ENCODE measurements at places on chromosomes 6 and 20.

DNA sequence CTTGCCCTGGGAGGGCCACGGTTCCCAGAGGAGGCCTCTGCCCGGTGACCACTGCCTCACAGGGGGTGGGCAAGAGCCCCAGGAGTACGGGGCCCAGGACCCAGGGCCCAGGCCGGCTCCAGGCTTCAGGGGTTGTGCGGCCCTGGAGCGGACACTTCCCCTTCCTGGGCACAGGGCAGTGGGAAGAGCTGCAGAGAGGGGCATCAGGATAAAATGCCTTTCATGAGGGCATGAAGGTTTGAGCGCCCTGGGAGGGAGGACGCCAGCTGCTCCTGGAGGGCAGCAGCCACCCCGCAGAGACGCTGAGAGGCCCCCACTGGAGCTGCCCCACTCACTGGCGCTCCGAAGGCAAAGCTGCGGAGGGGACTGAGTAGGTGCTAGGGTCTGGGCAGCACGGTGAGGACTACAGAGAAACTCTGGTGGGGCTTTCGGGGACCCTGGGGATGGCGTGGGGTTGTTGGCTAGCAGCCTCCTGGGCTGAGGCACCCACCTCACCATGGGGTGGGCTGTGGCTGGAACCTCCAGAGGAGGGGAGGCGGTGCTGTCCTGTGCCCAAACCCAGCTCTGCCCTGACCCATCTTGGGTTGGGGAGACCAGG is 10.4 kb downstream of the LAMA5 start:
- no peak for DNase-seq

DNA sequence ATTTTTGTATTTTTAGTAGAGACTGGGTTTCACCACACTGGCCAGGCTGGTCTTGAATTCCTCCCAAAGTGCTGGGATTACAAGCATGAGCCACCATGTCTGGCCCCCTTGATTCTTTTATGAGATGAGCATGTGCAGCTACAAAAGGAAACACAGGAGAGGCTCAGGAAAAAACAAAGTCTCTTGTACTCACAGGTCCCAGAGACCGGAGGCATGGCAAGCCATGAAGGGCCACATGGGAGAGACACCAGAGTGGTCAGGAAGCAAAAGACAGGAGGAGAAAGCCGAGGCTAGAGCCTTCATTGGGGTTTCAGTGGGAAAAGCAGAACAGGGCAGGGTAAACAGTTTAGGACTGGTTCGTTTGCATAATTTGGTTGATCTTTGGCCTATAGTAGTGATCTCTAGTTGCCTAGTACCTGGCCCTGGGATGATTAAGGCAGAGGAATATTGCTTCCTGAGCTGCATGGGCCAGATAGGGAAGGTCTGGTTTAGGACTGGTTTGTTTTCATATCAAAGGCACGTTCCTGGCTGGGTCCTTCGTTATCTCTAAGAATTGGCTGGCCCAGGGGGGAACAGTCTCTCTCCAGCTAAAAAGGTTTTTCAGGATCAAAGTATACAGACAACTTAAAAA is 48.2 kb upstream of the PRND start:
- no peak for DNase-seq

DNA sequence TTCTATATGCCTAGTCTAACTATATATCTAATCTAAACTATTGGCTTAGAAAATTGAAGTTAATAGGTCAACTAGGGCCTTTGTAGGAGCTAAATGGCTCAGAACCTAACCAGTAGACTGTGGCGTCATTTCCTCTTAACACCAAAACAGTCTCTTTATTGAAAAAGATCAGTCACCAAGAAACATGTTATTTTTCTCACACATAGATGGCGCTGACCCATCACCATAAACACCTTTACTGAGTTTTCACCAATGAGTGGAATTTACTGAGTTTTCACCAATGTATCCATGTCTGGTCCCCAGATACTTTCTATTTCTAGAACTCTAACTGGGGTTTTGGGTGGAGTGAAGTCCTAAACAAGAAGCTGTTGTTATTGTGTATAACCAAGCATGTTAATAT is 636.0 kb downstream of the BCKDHB start:
- peak; percentile 58 for DNase-seq

- no peak for DNase-seq
Observed at GRCh38 chr6:119330520-119331113, 18.9 kb downstream of the MAN1A1 start.

- DNase-seq = peak; percentile 15
Observed at GRCh38 chr20:18138639-18139583, 1.2 kb downstream of the KAT14 start.

Data from ELR (cell line).